Fibroblast of the aortic adventitia (primary cell): ENCODE measurements at places on chromosomes 1 and 21.

GRCh38 chr1:224852901-224853568 is 76.4 kb upstream of the DNAH14 start:
- peak; percentile 87 for DNase-seq

GRCh38 chr1:11931845-11932244 is 2.7 kb upstream of the PLOD1 start:
- DNase-seq: no peak

DNA sequence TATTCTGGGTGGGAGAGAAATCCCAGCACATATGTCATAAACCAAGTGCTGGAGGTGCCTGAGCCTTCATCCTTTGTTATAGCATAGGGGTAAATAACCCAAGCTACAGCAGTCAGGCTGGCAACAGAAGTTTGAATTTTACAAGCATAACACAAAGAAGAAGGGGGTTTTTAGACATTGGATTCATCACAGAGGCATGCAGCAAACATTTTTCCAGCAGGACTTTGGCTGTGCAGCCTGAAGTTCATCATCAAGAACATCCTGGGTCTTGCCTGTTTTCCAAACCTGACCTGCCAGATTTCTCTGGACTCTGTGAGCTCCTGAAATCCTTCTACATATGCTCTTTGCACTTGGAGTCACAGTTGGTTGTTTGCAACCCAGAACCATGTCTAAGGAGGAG is 16.2 kb downstream of the PTGER3 start:
- peak; percentile 57 for DNase-seq

DNA sequence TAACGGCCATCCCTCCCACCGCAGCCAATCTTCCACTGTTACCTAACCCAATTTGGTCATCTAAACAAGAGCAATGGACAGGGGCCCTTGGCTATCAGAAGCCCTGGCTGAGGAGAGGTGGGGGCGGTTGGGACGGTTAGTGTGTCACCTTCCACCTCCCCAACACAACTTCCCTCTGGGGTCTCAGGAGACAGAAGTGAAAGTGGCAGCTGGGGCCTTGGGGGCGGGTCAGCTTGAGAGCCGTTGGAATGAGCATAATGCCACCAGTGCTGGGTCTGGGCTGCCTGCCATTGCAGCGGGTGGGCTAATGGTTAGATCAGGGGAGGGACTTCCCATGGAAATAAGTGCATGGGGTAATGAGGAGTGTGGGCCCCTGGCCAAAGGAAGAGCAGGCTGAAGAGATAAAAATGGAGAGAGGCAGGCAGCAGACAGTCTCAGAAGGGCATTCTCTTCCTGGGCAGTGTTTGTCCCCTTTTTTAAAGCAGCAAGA is 7.9 kb downstream of the MEF2D start:
- no peak for DNase-seq

- DNase-seq: no peak
Observed at GRCh38 chr1:2506901-2507565, 19.4 kb downstream of the PANK4 start.

DNA sequence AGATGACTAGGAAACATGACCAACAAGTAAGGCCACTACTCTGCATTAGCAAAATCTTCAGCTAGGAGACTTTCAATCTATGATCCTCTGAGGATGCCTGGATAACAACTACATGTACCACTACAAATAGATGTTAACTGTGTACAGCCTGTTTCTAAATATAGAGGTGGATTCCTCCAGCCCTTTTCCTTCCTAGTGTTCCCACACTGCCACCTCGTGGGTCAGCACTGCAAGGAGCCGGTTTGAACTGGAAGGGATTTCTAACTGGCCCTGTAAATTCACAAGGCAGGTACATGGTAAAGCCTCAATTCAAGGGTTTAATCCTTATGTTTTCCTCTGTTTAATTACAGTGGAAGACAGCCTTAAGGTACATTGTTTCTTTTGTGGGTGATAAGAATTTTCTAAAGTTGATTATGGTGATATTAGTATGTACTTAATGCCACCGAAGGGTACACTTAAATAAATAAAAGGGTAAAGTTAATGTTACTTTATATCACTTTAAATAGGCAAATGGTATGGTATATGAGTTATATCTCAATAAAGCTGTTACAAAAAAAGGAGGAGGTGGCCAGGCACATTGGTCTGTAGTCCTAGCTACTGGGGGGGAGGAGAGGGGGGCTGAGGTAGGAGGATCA is 14.4 kb downstream of the SMYD3 start:
- peak; percentile 86 for DNase-seq

GRCh38 chr21:37849506-37850102 is 66.7 kb downstream of the KCNJ6 start:
- peak; percentile 73 for DNase-seq

GRCh38 chr1:89966656-89967055 is 28.3 kb upstream of the ZNF326 start:
- DNase-seq: no peak

GRCh38 chr1:9670085-9670484 is 18.6 kb downstream of the PIK3CD start:
- DNase-seq: no peak
